ENCODE measurements at places on chromosomes 6 and 20. TPM values are rescaled to one million over a fixed set of nuclear protein-coding genes. Genes with fewer than 3 reads are reported as not detected.

The KIF25 gene
- total RNA-seq: 0.07 TPM

The GRM1 gene
- total RNA-seq: 0.04 TPM

The SLC22A2 gene
- not detected for total RNA-seq

The ZNF831 gene
- not detected for total RNA-seq

The NHLRC1 gene
- total RNA-seq: 1.9 TPM

The TOMM34 gene
- 46.3 TPM for total RNA-seq

The BRPF3 gene
- total RNA-seq: 11.1 TPM

The VNN1 gene
- total RNA-seq: 0.11 TPM

The SYCP2L gene
- 3.2 TPM for total RNA-seq

The SOX18 gene
- total RNA-seq: 1.1 TPM

The KCNS1 gene
- total RNA-seq: not detected

All from A549 treated with DMSO at 1 μM for 4 hours (cell line).